Right renal pelvis (tissue), 4 donors: ENCODE measurements at places on chromosomes 5 and 9. TPM values are rescaled to one million over a fixed set of nuclear protein-coding genes. Genes with fewer than 3 reads are reported as not detected.
A peak's percentile ranks its signal among the peaks of the same experiment; 100 is the strongest.

GRCh38 chr5:168125445-168126199, 165.8 kb upstream of the WWC1 start:
- DNase-seq: no peak

GRCh38 chr9:20853866-20854265, 169.8 kb downstream of the FOCAD start:
- DNase-seq: no peak

DNA sequence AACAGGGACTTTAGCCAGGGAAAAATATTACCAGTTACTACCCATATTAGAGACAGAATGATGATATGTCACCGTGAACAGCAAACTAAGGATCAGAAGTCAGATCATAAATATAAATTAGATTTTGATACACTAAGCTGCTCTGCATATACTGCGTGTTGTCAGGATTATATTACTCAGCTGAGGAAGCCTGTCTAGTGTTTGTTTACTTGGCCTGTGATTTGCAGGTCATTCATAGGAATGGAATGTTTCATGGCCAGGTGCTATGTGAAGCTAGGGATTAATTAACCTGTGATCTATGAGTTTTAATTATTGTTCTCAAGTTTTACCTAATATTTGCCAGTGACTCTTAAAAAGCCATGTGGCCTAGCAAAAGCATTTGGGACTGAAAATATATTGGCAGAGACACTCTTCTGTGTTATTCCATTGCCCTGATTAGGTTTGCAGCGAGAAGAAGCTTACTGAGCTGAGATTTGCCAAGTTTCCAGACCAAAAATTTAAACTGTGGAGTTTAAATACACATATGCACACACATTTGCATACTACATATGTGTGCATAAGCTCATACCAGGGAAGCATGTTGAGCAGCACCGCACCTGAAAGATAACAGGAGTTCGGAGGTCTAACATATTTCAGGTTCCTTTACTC, 496.3 kb upstream of the GRIA1 start:
- no peak for DNase-seq

DNA sequence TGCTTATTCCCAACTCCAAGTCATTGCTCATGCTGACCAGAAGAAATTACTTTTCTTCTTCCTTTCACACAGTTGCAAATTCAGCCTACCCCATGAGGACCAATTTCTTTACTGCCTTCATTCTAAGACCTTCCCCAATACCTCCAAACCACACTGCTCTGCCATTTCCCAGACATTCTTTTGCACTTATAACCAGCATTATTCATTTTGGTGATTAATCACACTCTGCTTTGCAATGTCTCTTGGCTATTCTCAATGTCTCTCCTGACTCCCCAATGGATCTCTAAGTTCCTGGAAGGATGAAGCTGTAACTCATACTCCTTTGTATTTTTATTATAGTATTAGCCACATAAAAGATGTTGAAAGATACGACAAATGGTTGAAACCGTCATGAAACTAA, 105.7 kb upstream of the RANBP3L start:
- no peak for DNase-seq

GRCh38 chr9:27108981-27109541, at the start of gene TEK:
Gene TEK, plus strand, starts transcription at chr9:27109225. Its CDS starts 366 bp downstream, at chr9:27109591.
- no peak for DNase-seq

DNA sequence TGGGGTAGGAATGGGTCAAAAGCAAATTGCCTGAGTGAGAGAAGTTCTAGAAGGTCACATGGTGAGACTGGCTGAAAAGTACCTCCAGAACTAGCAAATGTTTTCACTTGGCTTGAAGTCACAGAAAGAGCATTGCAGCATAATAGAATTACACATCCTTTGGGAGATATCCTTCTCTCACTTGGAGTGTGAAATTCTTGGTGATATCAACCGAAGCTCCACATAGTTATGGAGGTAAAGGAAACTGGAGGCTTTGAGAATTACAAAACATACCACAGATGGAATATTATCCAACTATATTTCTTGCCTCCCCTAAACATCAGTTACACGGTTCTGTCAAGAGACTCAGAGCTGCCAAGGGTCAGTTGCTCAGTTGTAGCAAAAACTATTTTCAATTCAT, 182.4 kb downstream of the SEMA5A start:
- no peak for DNase-seq

DNA sequence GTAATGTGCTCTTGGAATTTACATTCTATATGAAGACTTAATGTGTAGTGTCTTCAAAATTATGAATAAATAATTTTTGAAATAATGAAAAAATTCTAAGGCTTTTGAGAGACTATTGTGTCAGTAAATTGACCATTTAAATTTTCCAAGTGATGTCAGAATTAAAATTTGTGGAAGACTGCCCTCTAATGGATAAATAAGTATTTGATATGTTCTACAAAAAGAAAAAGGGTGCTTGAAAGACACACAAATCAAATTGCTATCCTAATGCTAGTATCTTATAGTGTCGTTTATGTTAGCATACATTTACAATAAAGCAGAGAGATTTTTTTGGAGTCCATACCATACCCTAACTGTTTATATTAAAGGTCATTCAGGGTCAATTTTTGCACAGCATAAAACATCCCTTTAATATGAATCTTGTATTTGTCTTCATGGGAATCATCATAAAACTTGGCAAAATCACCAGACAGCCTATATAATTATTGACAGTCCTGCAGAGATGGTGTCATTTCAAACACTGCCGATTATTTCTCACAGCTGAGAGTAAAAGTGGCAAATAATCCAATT, 120.8 kb upstream of the SLC27A6 start:
- DNase-seq: peak; percentile 14

DNA sequence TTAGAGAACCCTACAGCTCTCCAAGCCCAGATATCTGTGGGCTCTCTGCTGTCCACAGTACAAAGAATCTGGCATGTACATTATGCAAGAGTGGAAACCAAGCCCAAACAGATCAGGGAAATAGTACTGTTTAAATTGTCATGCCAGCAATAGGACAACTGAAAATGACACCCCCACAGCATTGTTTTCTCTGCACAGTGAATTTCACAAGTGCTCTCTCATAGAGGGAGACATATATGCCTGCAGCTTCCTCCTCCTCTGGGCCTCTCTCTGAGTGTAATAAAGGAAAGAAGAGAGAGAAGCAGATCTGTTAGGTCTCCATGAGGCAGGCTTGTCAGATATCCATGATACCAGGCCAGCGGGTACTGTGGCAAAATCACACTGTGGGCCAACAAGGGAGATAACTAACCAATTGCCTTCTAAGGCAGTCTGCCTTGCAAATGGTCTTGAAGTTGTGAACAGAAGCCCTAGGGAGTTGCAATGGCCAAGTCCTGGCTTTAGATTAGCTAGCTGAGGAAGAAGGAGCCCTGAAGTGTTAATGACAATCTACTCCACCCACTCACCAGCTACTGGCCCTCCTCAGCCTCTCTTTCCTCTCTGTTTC, 54.4 kb upstream of the JMY start:
- no peak for DNase-seq

DNA sequence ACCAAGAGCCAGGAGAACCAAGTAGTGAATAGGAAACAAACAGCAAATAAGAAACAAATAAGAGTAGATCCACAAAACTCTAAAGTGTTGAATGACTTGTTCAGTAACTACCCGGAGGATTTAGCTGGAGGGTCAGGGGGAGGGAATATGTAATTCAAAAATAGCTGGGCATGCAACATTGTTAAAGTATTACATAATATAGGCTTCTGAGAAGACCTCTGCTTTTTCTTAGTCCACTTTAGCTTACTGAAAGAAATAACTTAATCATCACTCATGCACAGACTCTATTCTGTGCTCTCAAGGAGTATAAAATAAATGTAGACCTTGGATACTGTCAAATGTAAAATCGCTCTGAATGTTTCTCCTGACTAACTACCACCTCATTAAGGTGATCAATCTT, 183.2 kb upstream of the POU5F2 start:
- DNase-seq: no peak

- no peak for DNase-seq
Measured at GRCh38 chr5:173745123-173745522, 128.7 kb upstream of the BOD1 start.

GRCh38 chr9:70746760-70747159, 332.3 kb upstream of the KLF9 start:
- no peak for DNase-seq

GRCh38 chr9:5971740-5972139, 43.7 kb downstream of the RANBP6 start:
- no peak for DNase-seq

- no peak for DNase-seq
Measured at GRCh38 chr5:174850565-174851169, 126.3 kb downstream of the MSX2 start.

DNA sequence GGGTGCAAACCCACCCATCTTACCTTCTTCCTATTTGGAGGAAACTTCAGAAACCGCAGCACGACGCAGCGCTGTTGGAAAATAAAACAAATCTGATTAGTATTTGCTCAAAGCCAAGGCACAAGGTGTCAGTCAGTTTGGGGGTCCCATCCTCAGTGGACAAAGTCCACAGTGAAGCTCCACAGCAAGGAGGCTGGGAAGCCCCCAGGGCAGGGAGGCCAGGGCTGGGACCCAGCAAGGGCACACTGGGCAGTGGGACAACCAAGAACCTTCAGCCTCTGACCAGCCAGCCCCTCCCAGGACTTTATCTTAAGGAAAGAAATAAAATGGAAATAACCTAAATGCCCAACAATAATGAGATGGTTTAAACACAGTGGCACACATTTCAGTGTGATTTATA, 11.3 kb downstream of the IPPK start:
- no peak for DNase-seq

GRCh38 chr9:35960039-35960655, 2.2 kb upstream of the OR2S2 start:
- no peak for DNase-seq

The C5orf58 gene
- polyA plus RNA-seq: not detected

The FAM78A gene
- 3.2 TPM for polyA plus RNA-seq

The C9 gene
- polyA plus RNA-seq: 0.34 TPM

The FGFR4 gene
- polyA plus RNA-seq: 93.3 TPM

The ADRB2 gene
- polyA plus RNA-seq: 0.53 TPM

The BAAT gene
- 0.13 TPM for polyA plus RNA-seq

The GFPT2 gene
- polyA plus RNA-seq: 4.7 TPM
